ENCODE measurements at places on chromosomes 6 and 20. TPM values are rescaled to one million over a fixed set of nuclear protein-coding genes. Genes with fewer than 3 reads are reported as not detected.

DNA sequence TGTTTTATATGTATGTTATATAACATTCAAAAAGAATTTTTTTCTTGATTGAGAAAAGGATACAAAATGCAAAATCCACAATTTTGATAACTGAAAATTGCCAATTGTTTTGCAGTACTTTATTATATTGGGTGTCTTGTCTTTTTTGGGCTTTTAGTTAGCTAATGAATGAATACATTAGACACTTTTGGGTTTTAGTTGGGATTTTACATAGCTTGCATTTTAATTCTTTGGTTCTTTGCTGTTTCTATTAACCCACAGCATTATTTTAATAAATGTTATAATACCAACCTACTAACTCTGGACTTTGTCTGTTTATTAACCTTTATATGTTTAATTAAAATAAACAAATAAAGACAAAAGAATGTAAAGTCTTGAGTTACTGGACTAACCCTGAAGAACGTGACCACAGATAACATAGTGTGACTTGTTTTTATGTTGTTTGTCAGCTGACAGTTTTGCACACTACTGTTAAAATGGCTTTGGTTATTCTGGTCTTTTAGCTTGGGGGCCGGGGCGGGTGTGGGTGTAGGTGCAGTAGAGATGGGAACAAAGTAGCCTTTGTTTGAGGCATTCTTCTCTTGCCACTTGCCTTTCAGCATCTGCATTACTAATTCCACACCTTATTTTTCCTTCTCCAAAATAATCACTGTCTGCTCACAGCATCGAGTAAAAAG, 159.1 kb downstream of the QKI start:
- H3K27me3 ChIP-seq: no peaks in the 10 kb centered on the region
- H3K27ac ChIP-seq: no peak overlapping the region
- no peaks in the 10 kb centered on the region for H3K36me3 ChIP-seq
- H3K4me1 ChIP-seq: no peaks in the 10 kb centered on the region
- no peak overlapping the region for H3K4me3 ChIP-seq

GRCh38 chr6:16206595-16207037, 31.8 kb upstream of the GMPR start:
- no peak overlapping the region for H3K27ac ChIP-seq
- H3K4me3 ChIP-seq: no peak overlapping the region
- no peaks in the 10 kb centered on the region for H3K4me1 ChIP-seq
- no peaks in the 10 kb centered on the region for H3K36me3 ChIP-seq

GRCh38 chr6:34158876-34159275, 13.0 kb upstream of the GRM4 start:
- H3K36me3 ChIP-seq: no peaks in the 10 kb centered on the region
- H3K27me3 ChIP-seq: peaks cover 2% of the 10 kb centered on the region
- DNase-seq: no peak

DNA sequence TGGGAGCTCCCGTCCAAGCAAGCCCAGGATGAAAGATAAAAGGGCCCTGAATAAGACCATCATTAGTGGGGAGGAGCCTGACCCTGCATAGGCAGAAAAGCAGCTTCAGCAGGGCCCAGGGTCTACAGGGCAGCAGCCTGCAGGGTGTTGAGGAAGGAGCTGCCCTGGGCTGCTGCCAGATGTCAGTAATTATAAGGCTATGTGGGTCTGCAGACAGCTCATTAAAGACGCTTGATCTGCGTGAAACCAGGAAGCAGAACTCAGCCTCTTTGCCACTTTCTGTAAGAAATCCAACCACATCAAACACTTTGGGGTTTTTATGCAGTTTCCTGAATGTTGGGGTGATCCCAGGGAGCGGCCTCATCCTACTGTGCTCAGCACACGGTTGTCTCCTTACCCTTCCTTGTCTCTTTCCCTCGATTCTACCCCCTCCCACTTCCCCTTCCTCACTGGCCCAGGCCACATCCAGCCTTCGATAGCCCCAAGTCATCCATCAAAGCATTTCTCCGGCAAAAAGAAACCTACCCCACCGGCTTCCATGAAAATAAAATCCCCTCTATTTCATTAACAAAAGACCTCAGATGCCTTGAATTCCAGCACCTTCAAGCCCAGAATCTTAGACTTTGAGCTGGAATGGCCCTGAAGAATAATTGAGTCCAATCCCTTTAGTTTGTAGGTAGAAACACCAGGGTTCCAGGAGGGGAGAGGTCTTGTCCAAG, 1.0 kb upstream of the TGM6 start:
- DNase-seq: peak; percentile 3
- no peaks in the 10 kb centered on the region for H3K27me3 ChIP-seq

DNA sequence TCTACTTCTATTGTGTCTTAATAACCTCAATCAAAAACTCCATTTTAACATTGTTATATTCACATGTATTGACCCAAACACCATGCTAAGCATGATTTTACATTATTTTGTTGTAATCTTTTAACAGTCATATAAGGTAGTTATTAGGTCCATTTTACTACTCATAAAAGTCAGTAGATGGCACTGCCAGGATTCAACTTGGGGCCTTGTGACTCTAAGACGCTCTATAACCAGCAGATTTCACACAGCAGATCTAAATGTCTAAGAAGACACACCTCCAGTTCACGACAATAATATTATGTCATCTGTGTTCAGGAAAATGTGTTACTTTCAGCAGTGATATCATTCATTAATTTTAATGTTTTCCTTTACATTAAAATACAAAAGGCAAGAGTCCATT, 88.0 kb downstream of the FRK start:
- no peak overlapping the region for H3K27ac ChIP-seq
- no peaks in the 10 kb centered on the region for H3K27me3 ChIP-seq
- H3K4me1 ChIP-seq: no peaks in the 10 kb centered on the region
- H3K4me3 ChIP-seq: no peak overlapping the region
- H3K36me3 ChIP-seq: no peaks in the 10 kb centered on the region

DNA sequence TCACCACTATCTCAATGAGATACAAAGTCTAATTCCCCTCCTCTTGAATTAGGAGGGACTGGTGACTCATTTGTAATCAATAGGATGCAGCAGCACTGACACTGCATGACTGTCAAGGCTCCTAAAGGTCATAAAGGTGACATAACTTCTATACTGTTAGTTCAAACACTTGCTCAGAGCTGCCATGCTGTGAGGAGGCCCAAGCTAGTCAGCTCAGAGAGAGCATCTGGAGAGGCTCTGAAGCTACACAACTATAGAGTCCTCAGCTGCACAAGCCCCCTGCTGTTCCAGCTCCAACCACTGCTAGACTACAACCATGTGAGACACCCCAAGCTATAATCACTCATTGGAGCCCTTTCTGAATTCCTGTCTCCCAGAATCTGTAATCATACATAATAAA, 17.0 kb upstream of the HEY2 start:
- H3K36me3 ChIP-seq: no peaks in the 10 kb centered on the region
- DNase-seq: no peak
- H3K27me3 ChIP-seq: no peaks in the 10 kb centered on the region
- no peak overlapping the region for H3K4me3 ChIP-seq
- no peaks in the 10 kb centered on the region for H3K4me1 ChIP-seq

Gene C6orf58
- total RNA-seq: not detected

Gene OPN5
- not detected for total RNA-seq

Gene VGLL2
- total RNA-seq: not detected

Gene WFDC10B
- not detected for total RNA-seq
